ENCODE measurements at places on chromosomes 4 and X.
A peak's percentile ranks its signal among the peaks of the same experiment; 100 is the strongest.

GRCh38 chr4:170697045-170697444 lies 607.3 kb upstream of the AADAT start:
- DNase-seq, result no peak

- peak; percentile 56 for DNase-seq
Measured at GRCh38 chr4:36244257-36245082, at the start of gene ARAP2. Gene ARAP2 (minus strand): TSS chr4:36244514. CDS start chr4:36229486, 15,028 bp downstream.

DNA sequence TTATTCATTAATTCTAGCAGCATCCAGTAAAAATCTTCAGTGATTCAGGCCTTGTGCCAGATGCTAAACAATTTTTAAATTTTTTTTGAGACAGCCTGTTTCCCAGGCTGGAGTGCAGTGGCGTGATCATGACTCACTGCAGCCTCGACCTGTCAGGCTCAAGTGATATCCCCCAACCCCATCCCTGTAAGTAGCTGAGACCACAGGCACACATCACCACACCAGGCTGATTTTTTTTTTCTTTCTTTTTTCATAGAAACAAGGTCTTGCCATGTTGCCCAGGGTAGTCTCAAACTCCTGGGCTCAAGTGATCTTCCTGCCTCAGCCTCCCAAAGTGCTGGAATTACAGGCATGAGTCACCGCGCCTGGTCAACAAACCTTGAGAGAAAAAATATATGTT lies 705.5 kb downstream of the ARAP2 start:
- DNase-seq, result no peak

DNA sequence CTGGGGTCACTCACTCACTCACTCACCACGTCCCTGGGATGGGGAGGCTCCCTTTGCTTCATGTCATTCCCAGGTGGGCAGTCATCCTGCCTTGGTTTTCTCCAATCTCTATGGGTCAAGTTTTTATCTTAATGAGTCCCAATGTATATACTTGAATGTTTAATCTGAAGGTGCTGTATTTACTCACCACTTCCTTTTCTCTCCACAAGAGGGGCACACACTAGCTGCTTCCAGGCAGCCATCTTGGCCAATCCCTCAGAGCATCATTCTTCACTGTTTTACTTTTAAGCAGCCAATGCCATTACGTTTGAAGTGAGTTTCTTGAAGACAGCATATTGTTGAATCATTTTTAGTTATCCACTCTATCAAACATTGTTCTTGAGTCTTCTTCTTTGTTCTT lies 153.4 kb upstream of the ARSJ start:
- DNase-seq, result no peak

- no peak for DNase-seq
Measured at GRCh38 chr4:7783541-7783940, 156.1 kb downstream of the AFAP1 start.

DNA sequence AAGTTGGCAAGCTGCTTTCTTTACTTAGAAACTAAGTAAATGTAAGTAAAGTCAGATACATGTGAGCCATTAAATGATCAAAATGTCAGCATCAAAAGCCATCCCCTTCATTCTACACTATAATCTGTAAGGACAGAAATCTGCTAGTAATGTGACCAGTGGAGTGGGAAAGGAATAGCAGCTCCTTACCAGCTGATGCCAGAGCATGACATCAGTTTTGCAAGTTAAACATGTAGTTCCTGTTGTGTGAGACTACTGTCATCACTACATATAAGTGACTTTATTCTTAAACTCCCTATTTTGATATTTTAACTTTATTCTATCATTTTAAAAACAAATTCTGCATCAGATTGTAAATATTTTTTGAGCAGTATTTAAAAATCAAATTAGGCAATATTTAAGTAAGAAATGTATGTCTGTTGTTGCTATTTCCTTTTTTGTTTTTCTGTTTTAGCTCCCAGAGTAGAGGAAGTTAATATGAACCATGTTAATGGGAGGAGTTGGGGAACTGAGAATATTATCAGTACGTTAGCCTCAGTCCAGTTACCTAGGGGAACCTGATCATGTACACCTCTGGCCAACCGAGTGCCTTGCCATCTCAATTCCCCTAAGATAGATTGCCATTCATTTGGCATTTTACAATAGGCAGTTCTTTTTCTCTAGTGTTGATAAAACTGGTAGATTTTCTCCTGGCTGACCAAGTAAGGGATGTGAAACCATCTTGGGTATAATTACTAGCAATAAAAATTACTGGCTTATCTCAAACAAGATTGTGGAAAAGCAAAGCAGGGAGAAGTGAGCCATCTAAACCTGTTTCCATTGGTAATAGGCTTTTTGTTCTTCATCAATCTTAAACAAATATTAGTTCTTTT lies 34.7 kb downstream of the CCNI start:
- DNase-seq, result no peak

DNA sequence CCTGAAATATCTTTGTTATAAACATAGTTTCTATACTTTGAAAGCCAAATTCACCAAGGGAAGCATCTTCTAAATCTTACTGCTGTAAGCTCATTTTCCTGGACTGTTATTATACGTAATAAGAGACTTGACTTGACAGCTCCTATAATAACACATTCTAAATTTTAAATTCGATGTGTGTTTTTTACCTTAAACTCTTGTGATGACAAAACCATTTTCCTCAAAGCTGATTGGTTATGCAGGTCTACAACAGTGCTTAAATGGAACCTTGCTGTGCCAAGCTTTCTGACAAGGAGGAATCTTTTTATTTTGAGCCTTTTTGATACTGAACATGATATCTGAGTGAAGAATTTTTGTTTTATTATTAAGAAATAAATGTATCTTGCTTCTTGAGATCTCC lies at the start of gene ENAM:
TSS of gene ENAM (plus strand) at position 301 of the 400 bp plus-strand sequence. CDS start 757 bp downstream, outside the sequence.
- no peak for DNase-seq

- DNase-seq, result no peak
Measured at GRCh38 chr4:108118505-108118904, 50.2 kb downstream of the LEF1 start.

- no peak for DNase-seq
Measured at GRCh38 chr4:12118651-12119213, 690.0 kb upstream of the HS3ST1 start.

DNA sequence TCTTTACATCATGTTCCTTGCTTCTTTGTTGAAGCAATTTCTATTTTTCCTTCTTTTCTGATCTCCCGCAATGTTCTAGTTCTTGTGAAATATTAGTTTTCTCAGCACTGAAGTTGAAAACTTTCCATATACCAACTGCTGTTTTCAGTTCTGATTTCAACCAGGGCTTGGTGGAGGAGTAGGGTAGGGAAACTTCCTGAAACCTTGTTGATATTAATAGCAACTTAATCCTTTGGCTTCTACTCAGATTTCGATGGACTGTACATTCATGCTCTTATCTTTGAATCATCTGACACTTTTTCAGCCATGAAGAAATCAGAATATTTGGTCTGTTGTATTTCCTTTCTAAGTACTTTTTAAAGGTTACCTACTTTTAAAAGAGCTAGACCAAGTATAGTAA lies 315.8 kb downstream of the RPA4 start:
- no peak for DNase-seq

DNA sequence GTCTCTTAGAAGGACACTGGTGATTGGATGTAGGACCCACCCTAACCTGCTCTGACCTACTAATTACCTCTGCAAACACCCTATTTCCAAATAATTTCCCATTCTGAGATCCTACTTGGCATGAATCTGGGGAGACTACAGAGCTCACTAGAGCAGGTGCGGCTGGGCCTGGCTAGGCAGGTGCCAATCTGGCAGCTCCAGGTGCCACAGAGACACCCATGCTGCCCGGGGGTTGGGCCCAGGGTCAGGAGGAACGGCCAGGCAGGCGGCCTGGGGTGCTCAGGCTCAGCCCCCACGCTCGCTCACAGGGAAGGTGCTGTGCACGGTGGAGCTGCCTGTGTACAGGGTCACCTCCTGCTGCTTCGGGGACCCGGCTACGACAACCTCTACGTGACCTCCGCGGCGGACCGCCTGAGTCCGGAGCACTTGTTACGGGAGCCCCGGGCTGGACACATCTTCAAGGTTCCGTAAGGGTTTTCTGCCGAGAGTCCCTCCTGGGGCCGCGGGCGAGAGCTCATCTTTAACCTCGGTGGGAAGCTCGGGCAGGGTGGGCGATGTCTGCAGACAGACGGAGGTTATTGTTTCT lies 26.5 kb upstream of the PLCXD1 start:
- no peak for DNase-seq

- DNase-seq, result no peak
Measured at GRCh38 chr4:172892300-172892699, 276.3 kb upstream of the GALNT7 start.

DNA sequence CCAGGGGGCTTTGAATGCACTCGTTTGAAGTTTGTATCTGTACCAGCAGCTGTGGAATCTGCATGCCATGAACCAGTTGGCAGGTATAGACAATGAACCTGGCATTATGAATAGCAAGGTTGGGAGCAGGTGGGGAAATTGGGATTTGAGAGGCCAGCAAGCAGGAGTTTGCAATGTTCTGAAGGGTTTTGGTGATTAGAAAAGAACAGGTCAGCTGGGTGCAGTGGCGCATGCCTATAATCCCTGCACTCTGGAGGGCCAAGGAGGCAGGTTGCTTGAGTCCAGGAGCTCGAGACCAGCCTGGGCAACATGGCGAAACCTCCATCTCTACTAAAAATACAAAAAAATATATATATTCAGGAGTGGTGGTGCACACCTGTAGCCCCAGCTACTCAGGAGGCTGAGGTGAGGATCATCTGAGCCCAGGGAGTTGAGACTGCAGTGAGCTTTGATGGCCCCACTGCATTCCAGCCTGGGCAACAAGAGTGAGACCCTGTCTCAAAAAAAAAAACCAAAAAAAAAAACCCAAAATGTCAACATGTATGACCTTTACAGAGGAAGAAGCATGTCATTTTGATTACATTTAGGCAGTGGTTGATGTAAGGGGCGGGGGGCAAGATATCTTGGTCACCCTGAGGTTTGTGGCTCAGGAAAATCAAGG lies 63.9 kb downstream of the TSC22D3 start:
- DNase-seq, result no peak

- no peak for DNase-seq
Measured at GRCh38 chr4:123168812-123169211, 227.8 kb upstream of the SPRY1 start.

DNA sequence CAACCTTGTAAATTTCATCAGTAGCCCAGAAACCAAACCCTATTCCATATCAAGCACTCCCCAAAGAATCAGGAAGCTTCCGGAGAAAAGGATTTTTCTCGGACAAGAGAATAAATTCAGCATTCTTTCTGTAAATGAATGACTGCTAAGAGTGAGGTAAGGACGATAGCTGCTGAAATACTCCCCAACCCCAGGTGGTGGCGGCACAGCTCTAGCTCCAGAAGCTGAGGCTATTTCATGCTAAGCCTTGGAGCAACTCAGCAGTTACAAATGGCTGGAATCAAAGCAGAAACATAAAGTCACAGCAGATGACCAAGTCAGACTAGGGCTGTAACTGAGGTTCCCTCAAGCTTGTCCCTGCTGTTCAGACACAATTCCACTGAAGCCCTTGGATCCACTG lies 13.9 kb upstream of the PCDH19 start:
- DNase-seq, result no peak

- DNase-seq, result no peak
Measured at GRCh38 chr4:110641218-110641617, 18.3 kb upstream of the PITX2 start.

DNA sequence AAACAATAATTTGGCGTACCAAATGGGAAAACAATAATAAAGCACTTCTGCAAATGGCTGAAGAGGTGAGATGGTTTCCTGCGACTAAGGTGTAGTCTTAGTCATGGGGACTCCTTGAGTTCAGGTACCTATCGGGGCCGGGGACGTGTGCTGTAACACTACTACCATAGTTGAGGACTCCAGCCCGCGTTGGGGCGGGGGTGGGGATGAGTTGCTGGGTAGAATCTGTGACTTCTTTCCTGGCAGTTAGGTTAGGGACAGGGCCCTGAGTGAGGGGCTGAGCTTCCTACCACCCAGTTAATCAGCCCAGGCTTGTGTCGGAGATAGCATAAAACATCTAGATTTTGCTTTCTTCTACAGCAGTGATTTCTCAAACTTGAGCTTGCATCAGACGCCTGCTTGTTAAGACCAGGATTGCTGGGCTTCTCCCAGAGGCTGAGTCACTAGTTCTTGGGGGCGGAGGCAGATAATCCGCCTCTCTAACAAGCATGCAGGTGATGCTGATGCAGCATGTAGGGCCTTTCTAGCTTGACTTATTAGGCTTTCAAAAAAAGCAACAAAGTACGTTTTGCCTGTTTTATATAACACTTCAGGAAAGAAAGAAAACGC lies 30.2 kb downstream of the RBBP7 start:
- no peak for DNase-seq

DNA sequence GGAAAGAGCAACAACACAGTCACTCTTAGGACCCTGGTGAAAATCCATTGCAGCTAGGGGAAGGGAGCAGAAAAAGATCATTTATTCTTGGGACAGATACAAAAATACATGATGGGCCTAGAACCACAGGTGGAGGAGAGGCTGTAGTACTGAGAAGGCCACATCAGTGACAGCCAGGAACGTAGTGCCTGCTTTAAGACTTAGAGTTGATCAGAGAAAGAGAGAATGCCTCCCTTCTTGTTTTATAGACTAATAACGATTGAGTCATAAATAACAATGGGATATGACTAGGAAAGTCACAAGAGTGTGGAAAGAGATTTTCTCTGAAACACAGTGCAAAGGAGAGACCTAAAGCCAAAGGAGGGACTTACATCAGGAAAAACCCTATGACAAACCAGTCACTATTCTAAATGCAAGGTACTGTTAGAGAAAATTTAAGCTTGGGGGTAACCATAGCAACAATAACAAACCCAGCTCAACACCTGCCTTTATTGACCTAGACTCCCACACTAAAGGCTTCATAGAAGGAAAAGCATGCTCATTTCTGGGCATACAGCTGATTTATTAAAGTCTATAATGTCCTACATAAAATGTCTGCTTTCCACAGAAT lies 1015.0 kb upstream of the GRID2 start:
- no peak for DNase-seq

- no peak for DNase-seq
Measured at GRCh38 chr4:74529284-74530041, 84.5 kb downstream of the AREG start.

- no peak for DNase-seq
Measured at GRCh38 chr4:176708771-176709311, 83.9 kb downstream of the VEGFC start.

DNA sequence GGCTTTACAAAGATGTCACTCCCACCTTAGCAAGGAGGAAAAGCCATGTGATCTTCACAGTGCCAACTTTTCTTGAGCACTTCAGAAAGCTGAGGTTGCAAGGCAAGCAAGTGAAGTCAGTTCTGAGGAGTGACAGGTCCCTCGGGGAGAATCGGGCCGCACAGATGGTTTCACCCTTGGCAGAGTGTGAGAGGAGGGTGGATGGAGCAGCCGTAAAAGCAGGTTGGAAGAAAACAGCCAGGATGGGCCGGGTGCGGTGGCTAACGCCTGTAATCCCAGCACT lies 43.6 kb upstream of the TLR3 start:
- no peak for DNase-seq

DNA sequence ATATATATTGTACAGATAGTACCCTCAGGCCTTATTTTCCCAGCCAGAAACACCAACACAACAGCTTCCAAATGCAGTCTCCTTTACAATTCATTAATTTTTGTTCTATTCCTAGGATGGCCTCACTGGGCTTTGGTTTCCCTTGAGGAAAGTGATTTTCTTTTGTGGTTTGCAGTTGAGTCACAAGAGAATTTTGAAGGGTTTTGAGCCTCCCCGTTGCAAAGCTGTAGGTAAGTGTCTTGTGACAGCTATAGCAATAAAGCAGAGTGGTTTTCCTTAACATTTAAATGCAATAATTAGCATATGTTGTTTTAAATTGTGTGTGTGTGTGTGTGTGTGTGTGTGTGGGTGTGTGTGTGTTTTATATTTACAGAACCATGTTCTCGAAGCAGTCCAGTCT lies 54.1 kb upstream of the WDR17 start:
- DNase-seq, result no peak

GRCh38 chr4:835148-836002 lies 9.4 kb upstream of the CPLX1 start:
- DNase-seq, result no peak

Data from stimulated activated CD4-positive, alpha-beta T cell treated with anti-CD3 and anti-CD28 coated beads, Interleukin-1b, Interleukin-23, amount 100 ng/mL, for 1 hour (primary cell).